Activated T-helper 1 cell treated with Interleukin-2 at 50 U/mL for 16 hours (primary cell): ENCODE measurements at places on chromosomes 5 and 9.

- DNase-seq, result no peak
Measured at GRCh38 chr5:147483961-147484707, 25.7 kb downstream of the DPYSL3 start.

DNA sequence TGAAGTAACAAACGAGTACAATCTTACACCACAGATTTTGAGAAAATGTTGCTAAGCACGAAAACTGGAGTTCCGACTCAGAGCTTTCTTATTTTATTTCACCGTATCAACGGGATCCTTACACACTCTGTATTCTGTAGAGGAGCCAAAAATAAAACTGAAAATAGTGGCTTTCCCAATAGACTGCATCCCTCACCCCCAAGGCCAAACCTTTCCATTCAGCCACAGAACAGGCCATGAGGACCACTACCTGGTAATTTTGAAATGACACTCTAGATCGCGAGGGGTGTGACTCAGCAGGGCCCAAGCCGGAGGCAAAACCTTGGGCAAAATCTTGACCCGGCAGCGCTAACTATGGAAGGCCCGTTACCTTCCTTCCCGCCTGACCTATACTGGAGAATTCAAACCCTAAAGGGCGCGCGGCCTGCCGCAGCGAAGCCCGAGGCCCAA is 432 bp downstream of the HSPA9 start:
- DNase-seq, result no peak

GRCh38 chr9:98801561-98801960 is 5.2 kb upstream of the ANKS6 start:
- DNase-seq, result no peak

DNA sequence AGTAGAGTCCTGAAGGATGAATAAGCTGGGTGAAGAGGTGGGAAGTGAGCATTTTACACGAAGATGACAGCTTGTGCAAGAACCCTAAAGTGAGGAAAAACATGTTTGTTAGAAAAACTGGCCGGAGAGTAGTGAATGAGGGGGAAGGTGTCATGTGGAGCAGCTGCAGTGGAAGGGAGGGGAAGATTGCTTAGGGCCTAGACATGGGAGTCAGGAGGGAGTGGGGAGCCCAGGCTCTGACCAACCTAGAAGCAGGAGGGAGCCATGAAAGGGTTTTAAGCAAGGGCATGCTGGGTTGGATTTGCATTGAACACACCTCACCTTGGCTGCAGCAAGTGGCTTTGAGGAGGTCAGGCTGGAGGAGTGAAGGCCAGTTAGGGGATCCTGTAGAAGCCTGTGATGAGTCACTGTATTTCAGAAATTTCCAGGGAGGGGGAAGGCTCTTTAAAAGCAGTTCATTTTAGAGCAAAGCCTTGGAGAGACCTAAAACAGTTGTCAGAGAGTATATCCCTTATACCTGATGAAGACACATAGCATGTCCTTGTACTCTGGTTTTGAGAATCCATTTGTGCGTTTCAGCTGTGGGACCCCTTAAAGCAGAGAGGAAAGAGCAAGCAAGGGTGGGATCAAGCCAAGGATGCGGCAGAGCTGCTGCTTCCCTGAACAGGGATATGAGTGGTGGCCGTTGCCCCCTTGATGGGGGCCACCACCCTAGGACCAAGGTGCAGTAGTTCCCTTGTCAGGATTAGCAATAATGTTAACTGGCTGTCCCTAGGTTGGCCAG is 45.4 kb downstream of the ANGPTL2 start:
- DNase-seq, result no peak

GRCh38 chr5:74391410-74391809 is 249.1 kb downstream of the ENC1 start:
- no peak for DNase-seq
